ENCODE measurements at places on chromosomes 12 and 14.
A peak's percentile ranks its signal among the peaks of the same experiment; 100 is the strongest.

DNA sequence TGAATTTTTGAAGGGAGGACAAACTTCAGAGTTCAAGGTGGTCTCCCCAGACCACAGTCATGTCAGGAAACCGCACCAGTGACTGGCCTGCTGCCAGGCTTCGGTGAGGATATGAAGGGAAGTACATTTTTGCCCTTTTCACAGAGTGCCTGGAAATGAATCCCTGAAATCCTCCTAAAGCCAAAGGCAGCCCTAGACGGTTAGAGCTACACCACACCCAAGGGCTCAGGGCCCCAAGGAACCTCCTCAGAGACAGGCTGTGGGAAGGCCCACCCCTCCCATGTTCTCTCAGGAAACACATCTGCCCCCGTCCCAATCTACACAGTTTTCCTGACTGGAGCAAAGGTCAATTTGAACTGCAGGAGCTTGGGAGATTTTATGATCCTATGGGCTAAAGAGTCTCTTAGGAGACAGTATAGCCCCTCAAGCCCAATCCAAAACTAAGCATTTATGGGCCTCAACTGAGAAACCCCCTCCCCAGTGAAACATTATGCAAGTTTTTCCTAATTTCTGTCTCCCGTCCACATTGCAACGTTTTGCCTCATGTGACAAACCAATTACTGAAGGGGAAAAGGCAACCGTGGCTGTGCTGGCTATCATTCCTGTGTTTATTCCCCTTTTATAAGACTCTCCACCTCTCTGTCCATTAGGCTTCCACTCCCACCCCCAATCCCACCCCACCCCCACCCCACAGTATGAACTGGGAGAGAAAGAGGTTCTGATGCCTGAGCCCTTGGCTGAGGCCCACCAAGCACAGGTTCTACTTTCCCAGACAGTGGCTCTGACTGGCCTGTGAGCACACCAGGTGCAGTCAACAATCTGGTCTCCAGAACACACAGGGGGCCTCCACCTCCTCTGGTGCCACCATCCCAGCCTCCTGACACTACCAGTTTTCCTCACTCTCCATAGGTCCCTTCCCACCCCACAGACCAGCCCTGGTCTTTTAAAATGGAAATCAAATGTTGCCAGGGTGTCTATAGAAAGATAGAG, 9.6 kb upstream of the RNASE1 start:
- no peak for DNase-seq

DNA sequence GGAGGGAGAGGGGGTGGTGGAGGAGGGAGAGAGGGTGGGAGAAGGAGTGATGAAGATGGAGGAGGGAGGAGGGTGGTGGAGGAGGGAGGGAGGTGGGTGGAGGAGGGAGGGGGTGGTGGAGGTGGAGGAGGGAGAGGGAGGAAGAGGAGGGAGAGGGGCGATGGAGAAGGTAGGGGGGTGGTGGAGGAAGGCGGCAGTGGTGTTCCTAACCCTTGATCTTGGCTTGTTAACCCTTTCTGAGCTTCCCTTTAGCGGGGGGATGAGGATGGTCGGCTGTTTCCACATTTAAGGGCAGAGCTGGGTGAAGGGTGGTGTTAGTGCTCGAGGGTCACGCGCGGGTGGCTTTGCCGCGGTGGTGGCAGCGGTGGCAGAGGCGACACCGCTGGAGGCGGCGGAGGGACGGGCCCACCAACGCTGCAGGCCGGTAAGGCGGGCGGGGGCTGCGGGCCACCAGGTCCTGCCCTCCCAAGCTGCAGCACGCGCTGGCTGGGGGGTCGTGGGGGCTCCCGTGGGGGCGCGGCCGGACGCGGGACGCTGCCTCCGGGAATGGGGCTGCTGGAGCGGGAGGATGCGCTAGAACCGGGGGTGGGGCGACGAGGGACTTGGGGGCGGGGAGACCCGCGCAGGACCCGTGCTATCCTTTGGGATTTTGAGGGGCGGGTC, 156.3 kb downstream of the PTPN11 start:
- no peak for DNase-seq

GRCh38 chr12:69000540-69001243, 67.7 kb upstream of the CPM start:
- DNase-seq, result peak; percentile 30

GRCh38 chr12:96130396-96131059, 63.6 kb upstream of the ELK3 start:
- DNase-seq, result no peak

DNA sequence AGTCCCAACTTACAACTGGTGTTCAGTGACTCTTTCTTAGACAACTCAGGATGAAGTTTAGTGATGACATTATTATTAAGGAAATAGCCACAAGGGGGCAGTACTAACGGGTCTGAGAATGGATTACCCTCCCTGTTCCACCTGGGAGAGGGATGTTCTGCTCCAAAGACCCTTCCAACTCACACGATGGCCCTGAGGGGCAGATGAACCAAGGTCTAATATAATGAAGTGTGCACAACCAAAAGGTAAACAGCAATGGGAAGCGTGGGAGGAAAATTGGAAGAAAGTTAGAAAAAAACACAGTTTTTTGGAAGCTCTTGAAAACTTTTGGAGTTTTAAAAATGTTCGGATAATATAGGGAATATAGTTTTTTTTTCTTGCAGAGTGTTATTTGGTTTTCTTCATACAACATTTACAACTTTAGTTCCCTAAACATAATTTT, 24.0 kb downstream of the FGF6 start:
- DNase-seq, result peak; percentile 46

- DNase-seq, result no peak
Measured at GRCh38 chr14:99263564-99264330, 8.2 kb downstream of the BCL11B start.

- DNase-seq, result no peak
Measured at GRCh38 chr12:117142094-117142493, 42.9 kb upstream of the TESC start.

GRCh38 chr12:12229556-12230092, 37.2 kb downstream of the LRP6 start:
- no peak for DNase-seq

DNA sequence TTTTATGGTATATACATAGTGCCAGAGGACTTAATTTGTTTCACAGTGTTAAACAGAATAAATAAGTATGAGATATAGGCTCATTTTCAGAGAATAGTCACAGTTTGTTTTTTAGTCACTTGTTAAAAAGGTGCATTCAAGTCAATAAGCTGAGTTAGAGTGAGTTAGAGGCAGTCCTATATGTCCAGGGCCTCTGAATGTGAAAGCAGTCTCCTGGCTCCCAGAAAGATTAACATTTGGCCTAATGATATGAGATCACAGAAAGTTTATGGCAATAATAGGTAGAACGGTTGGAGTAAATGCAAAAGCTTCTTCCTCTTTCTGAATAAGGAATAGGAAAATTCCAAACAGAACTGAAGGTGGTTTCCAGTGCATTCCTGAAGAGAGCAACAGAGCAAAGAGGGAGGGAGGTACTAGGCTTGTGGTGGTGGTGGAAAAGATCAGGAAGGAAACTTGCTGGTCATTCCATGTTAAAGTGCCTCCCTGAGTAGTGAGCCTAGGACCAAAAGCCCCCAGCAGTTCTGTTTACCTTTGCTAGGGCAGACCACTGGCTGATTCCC, 54.4 kb downstream of the SLC38A4 start:
- DNase-seq, result no peak

GRCh38 chr12:31658471-31659086, 909 bp upstream of the ETFBKMT start:
- no peak for DNase-seq

DNA sequence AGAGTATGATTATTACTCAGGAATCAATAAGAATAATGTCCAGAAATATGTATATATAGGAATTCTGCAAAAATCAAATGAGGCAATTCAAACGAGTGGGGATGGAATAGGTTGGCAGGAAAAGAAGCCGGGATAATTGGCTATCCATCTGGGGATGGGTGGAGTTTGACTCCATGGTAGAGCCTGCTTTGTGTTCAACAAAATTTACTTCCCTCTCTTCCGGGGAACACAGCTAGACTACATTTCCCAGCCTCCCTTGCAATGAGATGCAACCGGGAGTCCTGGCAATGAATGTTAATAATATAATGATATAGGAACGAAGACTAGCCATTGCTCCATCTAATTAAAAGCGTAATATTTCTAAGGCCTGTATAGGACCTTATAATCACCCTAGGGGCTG, 146.6 kb downstream of the EFCAB11 start:
- no peak for DNase-seq

GRCh38 chr14:104547310-104547997, 32.1 kb upstream of the C14orf180 start:
- no peak for DNase-seq

- peak; percentile 65 for DNase-seq
Measured at GRCh38 chr12:22626406-22626805, 1.4 kb downstream of the ETNK1 start.

DNA sequence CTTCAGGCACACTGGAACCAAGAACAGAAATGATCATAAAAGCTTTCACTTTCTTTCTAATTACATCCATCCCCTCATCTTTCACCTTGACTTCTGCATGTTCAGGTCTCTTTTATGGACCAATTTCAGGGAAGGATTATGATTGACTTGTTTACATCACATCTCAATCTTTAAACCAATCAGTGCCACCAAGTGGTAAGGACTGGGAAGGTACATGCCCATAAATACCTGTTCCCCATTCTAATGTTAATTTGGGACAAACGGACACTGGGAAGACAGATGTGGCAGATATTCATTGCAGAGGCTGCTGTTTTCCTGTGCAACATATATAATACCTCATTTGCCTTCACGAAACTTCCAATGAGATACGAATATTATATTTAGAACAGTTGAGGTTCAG, 978.1 kb downstream of the GALC start:
- DNase-seq, result no peak

- DNase-seq, result no peak
Measured at GRCh38 chr12:9700606-9700956, 31.1 kb downstream of the CLEC2D start.

- no peak for DNase-seq
Measured at GRCh38 chr12:67290378-67290777, 21.2 kb downstream of the CAND1 start.

Measured in inflammatory macrophage (primary cell).